ENCODE measurements at places on chromosomes 7 and 10.
A peak's percentile ranks its signal among the peaks of the same experiment; 100 is the strongest.

- no peak for DNase-seq
Measured at GRCh38 chr7:158535079-158535478, 52.5 kb downstream of the PTPRN2 start.

DNA sequence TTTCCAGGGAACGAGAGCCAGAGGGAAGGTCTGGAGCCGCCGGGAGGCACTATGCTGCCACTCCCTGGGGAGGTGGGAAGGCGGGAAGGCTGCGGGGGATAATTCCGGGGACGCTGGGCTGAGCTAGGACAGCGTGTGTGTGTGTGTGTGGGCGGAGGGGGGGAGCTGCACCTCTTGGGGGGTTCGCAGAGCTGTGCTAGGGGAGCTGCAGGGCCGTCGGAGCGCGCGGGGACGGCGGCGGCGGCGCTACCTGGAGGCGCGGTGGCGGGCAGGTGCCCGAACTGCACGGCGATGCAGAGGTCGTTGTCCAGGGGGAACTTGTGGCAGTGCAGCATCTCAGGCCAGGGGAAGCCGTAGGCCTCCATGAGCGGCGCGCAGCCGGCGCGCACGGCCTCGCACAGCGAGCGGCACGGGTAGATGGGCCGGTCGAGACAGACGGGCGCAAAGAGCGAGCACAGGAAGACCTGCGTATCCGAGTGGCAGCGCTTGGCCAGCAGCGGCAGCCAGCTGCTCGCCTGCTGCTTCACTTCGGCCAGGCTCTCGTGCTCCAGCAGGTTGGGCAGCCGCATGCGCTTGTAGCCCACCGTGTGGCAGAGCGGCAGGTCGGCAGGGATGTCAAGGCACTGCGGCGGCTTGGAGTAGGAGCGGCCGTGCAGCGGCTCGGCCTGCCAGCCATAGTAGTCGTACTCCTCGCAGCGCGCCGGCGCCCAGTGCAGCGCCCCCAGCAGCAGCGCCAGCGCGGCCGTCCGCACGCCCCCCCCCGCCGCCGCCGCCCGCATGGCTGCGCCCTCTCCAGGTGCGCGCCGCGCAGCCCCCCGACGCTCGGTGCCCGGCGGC is 526 bp downstream of the SFRP5 start:
- no peak for DNase-seq

- DNase-seq: no peak
Measured at GRCh38 chr7:93016681-93017381, 100.9 kb downstream of the SAMD9 start.

DNA sequence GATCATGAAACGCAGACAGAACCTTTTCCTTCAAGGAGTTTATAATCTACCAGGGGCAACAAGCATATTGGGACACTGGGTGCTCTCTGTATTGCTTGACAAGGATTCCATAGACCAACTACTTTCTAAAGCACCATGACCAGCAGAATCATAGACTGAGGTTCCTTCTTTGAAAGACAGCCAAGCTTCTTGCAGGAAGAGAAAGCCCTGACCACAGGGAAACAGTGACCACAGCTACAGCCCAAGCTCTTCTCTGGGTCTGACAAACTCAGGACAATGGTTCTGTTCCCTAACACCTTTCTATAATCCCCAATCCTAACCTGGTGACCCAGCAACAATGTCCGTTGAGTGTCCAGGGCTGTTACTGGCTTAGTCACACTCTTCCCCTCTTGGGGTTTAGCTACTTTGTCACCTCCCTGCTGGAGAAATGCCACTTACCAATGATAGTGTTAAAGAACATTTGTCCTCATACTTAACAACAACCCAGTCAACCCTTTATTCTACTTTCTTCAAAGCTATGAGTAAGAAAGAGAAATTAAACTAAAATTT is 155.7 kb downstream of the JAZF1 start:
- DNase-seq: no peak

DNA sequence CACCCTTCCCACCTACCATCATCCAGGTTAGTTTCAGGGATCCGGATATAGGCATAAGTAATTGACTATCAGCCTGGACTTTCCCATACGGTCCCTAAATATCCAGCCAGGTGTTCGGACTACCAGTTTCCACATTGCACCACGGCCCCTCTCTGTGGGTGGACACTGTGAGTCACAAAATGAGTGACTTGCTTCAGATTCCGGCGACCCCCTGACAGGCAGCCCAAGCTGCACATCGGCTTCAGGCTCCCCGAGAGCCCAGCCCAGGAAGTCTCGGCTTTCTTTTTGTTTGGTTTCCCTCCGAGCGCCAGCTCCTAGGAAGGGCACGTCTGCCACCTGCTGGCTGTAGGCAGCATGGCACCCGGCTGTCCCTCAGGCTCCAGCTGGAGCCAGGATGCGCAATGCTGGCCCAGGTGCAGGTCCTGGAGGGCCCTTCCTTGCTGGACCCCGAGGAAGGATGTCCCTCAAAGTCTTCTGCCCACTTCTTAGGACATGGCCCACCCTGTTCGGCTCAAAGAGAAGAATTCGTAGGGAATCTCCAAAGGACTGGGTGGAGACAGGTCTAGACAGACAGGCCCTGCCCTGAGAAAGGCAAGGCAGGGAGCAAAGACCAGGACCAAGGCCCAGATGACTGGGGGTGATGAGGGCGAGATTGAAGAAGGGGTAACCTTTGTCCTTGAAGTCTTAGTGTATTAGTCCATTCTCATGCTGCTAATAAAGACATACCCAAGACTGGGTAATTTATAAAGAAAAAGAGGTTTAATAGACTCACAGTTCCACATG is 10.6 kb downstream of the HABP2 start:
- peak; percentile 27 for DNase-seq

GRCh38 chr10:43846187-43846680 is 197.6 kb upstream of the ZNF32 start:
- DNase-seq: peak; percentile 2

DNA sequence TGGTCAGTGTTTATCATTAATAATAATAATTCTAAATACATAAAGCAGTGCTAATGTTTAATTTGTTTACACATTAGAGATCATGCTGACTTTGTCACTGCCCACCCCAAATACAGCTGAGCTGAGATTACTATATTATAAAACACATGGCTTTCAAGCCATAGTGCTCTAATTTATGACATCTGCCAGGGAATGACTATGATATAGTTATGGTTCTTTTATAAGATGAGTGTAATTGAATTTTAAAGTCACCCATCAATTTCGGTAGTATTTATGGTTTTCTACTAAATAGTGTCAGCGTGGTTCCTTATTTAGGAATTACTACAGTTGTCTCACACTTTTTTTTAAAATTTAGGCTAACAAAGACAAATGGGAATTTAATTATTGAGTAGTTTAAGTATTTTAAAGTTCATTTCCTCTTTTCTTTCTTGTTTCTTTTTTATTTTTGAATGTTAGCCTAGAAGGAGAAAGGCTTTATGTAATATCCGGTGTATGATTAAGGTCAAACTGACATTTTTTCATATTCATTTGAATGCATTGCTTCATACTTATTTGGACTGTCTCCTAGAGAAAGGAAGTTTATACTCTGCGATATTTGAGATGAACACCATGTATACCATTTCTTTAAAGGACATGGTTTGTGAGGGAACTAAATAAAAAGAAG is 3.9 kb downstream of the CDK14 start:
- DNase-seq: no peak

- no peak for DNase-seq
Measured at GRCh38 chr10:95304463-95304862, 13.7 kb upstream of the PDLIM1 start.

- DNase-seq: no peak
Measured at GRCh38 chr10:121076776-121077715, 225.9 kb downstream of the WDR11 start.

DNA sequence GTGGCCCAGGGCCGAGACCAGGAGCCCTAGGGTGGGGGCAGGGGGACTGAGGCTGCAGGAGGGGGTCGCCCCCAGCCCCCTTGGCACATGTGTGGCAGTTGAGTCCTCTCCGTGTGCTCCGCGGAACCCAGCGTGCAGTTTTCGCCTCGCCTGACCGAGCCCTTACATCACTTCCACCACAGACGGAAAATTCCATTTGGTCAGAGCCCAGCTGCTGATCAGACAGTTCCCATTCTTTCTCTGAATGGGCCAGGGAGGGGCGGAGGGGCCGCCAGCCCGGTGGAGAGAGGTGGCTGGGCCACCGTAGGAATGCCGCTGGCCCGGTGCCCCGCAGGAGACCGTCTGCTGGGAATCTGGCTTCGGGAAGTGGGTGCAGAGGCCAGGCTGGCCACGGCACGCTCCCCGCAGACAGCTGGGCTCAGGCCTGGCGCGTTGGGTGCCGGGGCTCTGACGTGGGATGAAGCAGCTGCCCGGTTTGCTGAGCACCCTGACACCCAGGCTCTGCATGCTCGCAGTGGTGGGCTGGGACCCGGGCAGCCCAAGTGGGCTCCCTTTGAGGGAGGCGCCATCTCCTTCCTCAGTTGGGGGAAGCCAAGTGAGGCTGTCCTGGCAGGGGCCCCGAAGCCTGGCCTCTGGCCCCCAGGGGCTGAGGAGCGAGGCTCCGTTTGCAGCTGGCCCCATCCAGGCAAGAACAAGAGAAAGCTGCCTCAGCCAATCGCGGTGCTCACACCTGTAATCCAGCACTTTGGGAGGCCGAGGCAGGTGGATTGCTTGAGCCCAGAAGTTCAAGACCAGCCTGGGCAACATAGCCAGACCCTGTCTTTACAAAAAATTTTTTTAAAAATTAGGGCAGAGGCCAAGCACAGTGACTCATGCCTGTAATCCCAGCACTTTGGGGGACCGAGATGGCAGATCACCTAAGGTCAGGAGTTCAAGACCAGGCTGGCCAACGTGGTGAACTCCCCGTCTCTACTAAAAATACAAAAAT is 9.9 kb downstream of the TTYH3 start:
- DNase-seq: no peak

DNA sequence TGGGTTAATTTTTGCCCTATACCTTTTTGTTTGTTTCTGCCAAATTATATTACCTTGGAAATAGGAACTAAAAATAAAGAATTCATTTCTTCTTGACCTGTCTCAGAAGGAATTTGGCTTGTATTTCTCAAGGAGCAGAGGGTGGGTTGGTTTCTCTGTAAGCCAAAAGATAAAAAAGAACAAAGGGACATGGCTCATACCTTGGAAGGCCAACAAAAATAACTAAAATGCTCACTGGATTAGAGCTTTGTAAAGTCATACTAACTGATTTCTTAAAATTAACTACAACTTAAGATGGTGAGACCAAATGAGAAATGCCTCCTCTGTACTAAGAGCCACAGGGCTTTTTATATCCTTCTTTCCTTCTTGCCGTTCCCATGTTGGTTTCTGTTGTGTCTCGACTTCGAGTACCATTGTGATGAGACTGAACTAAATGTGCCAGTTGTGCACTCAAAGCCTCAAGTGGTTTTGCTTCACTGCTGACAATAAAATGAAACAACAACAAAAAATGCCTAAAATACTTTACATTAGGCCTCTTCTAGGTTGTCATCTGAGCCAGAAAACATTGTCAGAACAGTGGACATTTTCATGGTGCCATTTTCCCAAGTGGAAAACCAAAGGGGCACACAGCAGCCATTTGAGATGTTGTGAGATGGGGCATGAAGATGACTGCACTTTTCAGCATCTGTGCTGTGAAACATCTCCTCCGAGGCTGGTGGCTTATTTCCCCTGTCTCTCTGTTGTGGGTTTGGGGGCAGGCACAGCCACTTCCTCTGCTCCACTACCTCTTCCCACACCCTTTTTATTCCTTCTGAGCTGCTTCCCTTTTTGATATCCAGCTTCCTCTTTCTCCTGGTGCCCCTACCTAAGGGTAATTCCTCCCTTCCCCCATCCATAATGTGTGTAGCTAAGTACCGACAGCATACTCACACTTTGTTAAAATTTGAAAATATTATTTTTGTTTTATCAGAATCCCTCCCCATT is 51.8 kb upstream of the AGR3 start:
- no peak for DNase-seq

DNA sequence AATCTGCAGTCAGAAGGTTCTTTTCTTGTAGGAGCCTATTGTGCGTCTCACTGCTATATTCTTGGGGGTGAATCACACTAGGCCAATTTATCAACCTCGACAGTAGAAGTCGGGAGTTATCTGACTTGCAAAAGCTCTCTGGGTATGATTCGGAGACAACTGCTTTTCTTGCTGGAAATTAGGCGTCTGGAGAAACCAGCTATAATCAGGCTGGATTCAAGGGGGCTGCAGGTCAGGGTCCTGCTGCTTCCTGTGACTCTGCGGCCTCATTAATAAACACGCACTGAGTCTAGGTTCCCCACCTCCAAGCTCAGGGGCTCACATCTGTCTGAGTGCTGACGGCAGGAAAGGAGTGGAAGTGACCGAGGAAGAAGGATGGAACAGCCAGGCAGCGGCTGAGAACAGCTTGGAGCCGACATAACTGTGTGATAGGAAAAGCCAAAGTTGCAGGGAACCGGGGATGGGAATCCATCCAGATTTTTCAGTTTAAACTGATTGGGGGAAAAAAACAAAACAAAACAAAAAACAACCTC is 184.6 kb downstream of the FANK1 start:
- DNase-seq: no peak

DNA sequence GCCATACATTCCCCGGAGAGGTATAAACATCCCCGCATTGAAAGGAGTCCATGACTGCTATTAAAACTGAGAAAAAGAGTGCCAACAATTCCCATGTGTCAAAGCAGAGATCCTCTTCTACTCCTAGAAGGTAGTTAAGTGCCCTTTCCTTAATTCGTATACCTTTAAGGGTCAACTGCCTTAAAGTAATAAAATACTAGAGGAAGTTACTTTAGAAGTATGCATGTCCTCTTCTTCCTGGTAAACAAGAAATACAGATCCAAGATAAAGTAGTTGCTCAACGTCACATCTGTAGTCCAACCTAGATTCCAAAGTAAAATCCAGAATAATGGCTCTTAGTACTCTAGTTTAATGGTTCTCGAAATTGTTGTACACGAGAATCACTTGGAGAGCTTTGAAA is 1.5 kb upstream of the TSPAN12 start:
- DNase-seq: no peak

DNA sequence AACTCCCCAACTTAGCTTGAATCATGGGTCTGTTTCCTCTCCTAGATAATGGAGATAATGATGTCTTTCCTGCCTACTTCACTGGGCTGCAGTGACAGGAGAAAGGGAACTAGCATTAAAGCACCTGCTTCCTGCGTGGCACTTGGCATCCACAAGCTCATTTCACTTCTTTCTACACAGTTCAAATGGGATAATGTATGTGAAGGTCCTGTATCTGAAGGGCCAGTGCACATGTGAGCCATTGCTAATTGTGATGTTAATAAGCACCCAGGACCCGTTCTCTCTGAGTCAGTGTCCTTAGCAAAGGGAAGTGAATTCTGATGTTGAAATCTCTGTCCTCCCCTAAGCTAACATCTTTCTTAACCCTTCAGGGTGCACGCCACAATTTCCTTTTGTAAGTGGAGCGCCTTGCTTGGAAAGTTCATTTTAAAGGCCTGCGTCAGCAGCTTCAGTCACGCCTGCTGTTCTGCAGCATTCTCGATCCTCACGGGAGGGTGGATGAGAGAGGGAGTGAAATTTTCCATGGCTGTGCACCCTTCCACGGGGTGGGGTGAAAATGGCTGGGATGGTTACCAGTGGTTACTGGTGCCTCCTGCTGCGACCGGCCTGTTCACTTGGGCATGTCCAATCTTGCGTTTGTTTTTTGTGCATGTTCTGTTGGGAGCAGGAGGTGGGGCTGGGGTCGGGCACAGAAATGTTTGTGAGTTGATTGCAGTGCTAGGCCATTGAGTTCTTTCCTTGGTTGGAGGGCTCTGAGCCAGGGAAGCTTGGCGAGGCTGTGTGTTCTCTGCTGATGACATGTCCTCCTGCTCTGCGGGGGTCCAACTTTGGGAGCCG is 59.2 kb downstream of the HK1 start:
- DNase-seq: no peak
